Coronary artery (tissue), 2 donors: ENCODE measurements at places on chromosomes 4 and X.

- no peak for DNase-seq
These were observed 82.5 kb downstream of the GASK1B start for GRCh38 chr4:158090323-158090722.

DNA sequence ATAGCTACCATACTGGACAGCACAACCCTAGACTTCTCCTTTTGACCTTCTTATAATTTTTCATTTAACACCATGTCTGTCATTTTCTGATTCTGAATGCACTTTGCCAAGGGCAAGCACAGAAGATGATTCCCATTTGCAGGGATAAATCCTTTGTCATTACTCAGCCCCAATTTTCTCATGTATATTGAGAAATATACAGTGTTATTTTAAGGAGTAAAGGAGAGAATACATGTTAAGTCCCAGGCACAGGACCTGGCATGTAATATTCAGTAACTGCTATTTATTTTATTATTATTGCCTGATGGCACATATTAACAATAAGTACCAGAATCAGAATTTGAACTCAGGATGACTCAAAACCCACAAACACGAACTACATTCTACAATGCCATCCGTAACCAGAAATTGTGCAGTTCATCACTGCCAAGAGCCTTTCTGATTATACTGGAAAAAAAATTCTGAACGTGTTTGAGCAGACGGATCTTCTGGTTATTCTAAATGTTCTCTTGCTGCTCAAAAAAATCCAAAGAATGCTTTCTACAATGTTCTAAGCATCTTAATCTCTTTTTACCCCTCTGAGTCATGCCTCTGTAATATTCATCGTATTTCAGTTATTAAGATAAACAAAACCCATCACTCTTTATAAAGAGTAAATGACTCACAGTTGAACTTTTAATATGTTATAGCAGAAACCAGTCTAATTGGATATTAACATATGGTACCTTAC is 170.0 kb downstream of the MID1 start:
- no peak for DNase-seq

DNA sequence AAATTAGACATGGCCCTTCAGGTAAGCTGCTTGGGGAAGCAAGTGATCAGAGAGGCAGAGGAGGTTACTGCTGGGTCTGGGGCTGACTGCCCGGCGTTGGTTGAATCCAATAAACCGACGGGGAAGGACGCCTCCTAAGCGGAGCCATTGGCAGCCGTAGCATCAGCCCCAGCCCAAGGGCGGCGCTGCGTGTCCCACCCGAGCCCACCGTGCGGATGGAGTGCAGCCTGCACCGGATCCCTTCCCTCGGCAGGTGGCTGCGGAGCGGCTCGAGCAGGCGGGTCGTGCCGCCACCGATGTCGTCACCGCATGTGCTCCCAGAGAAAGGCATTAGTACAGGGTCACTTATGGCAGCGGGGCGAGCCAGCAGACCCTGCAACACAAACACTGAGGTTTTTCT is 82.1 kb downstream of the ALPK1 start:
- no peak for DNase-seq

DNA sequence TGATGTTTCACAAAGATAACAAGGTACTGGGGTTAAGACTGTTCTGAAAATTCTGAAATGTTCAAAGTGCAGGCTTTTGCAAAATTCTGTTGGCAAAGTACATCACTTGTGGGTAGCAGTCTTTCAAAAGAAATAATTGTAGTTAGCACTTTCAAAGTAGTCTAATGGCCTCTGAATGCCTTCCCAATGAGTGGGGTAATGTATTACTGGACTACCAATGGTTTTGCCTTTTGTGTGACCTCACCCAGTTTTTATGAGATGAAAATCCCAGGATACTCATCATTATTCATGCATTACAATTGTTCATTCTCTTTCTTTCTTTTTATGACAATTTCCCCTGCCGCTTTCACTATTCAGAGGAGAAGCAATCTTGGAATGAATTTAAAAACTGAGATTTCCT is 686.1 kb downstream of the GLUD2 start:
- DNase-seq = no peak

GRCh38 chr4:2251073-2251794 is 9.3 kb upstream of the HAUS3 start:
- no peak for DNase-seq

- no peak for DNase-seq
These were observed 249.1 kb downstream of the RPA4 start for GRCh38 chrX:97132664-97133415.

GRCh38 chr4:165779950-165780670 is 92.9 kb upstream of the TLL1 start:
- DNase-seq = no peak

DNA sequence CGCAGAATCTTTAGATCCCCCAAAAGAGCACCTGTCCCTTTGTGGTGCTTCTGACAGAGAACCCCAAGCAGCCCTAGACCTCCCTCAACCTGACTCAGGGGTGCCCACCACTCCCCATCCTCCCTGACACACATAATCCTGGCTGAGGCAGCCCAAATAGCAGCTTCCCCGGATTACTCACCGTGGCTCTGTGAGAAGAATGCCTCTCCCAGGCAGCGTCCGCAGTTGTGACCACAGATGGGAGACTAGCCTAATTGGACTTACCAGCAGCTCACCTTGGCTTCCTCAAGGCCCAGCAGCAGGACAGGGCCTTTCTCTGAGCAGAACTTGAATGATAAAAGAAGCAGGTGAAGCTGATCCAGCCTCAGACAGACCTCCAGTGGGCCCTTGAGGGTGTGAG is 10.3 kb upstream of the ODAPH start:
- DNase-seq = no peak

- DNase-seq = no peak
These were observed 155.9 kb downstream of the ARHGAP6 start for GRCh38 chrX:11509786-11510185.

- DNase-seq = no peak
These were observed 413.8 kb downstream of the RAPGEF2 start for GRCh38 chr4:159516556-159517140.

DNA sequence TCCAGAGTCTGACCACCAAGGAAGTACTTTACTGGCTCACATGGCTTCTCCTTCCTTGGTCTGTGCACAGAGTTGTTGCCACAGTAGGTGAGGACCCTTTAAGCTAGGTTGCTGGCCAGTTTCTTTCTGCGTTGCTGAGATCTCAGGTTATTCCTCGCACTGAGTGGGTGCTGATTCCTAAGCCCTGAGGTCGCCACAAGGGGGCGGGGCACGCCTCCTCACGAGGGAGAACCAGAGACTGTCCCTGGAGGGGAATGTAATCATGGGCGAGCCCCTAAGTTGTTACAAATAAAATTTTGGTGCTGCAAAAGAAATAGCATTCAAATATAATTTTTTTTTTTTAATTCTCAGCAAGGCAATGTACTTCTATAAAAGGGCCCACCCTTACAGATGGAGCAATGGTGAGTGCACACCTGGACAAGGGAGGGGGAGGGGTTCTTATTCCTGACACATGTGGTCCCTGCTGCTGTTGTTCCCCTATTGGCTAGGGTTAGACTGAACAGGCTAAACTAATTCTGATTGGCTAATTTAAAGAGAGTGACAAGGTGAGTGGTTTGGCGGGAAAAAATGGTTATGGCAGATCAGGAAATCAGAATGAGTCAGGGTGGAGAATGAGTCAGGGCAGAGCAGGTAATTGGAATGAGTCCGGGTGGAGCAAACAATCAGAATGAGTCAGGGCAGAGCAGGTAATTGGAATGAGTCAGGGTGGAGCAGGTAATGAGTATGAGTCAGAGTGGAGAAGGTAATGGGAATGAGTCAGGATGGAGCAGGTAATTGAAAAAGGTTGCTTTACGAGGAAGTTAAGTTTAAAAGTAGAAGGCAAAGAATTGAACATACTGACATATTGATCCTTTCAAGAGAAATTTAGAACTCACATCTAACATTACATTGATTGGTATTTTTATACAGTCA is 107.5 kb downstream of the VSIG4 start:
- DNase-seq = no peak

GRCh38 chr4:94459462-94460161 is 7.9 kb downstream of the PDLIM5 start:
- DNase-seq = no peak

- DNase-seq = no peak
These were observed 2254.4 kb downstream of the ARAP2 start for GRCh38 chr4:33989820-33990443.

DNA sequence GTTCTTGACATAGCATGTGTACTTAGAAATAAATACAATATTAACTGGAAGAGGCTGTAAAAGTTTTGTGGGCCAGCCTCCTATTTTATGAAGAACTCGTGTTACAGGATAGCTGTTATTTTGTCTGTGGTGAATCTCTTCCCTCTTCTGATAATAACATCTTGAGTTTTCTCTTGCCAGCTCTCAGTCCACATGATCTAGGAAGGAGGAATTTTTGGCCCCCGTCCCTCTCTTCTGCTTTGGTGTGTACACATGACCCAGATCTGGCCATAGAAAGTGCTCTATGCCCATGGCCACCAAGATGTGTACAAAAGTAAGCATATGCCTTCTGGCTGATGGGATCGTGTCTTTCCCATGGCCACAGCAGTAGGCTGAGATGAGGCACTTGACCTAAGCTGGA is 108.0 kb upstream of the LEF1 start:
- no peak for DNase-seq

DNA sequence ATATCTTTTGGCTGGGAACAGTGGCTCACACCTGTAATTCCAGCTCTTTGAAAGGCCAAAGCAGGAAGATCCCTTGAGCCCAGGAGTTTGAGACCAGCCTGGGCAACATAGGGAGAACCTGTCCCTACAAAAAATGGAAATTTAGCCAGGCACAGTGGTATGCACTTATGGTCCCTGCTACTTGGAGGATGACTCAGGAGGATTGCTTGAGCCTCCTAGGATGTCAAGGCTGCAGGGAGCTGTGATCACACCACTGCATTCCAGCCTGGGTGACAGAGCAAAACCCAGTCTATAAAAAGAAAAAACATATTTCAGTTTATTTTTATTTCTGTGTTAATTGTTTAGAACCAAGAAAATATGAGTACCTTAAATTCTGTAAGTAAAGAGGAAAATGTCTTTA is 123.7 kb downstream of the CBR4 start:
- no peak for DNase-seq

GRCh38 chr4:74623041-74623440 is 171.3 kb downstream of the BTC start:
- DNase-seq = no peak

GRCh38 chr4:74206088-74206825 is 48.3 kb downstream of the MTHFD2L start:
- DNase-seq = no peak

- no peak for DNase-seq
These were observed 22.8 kb downstream of the VMA21 start for GRCh38 chrX:151419782-151420181.

GRCh38 chrX:78329486-78329885 is 2.1 kb upstream of the CYSLTR1 start:
- no peak for DNase-seq

DNA sequence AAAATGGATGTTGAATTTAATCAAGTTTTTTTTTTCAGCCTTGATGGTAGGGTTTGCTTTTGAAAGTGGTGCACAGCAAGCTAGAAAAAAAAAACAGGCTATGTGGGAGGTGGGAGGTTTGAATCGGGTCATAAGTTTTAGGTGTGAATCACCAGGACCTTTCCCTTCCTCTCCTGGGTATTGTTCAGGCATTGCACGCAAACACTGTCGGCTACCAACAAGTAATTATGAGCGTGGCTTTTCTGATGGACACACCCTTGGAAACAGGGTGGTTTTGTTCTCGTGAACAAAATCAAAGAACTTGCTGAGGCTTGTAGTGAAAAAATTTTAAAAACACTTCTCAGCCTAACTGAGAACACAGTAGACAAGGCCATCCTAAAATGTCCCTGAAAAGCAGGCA is 18.1 kb downstream of the PIR start:
- no peak for DNase-seq

GRCh38 chrX:8189096-8189830 is 18.2 kb upstream of the VCX2 start:
- DNase-seq = no peak

DNA sequence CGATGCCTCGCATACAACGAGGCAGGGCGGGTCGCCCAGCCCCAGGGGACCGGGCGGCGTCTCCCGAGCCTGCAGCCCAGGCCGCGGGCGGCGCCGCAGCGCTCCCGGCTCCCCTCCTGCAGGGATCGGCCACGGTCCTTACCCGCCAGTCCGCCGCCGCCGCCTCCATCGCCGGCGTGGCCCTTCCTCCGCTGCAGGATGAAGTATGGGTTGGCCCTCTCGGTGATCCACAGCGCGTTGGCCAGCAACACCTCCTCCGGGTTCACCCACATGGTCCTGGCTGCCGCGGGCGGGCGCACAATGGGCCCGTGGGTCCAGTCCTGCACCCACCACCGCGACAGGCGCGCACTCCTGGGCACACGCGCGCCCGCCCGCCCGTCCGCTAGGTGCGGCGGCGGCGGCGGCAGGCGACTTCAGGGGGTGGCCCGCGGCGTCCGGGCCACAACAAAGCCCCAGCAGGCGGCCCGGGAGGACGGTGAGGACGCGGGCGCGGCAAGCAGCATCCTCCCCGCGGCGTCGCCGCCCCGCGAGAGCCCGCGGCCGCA is 339 bp downstream of the TBC1D9 start:
- peak; percentile 77 for DNase-seq

- no peak for DNase-seq
These were observed 37.5 kb upstream of the NKRF start for GRCh38 chrX:119643696-119644095.

GRCh38 chr4:78779280-78779679 is 3.1 kb downstream of the BMP2K start:
- no peak for DNase-seq

GRCh38 chr4:138816875-138817274 is 198.7 kb upstream of the NOCT start:
- DNase-seq = no peak

- DNase-seq = no peak
These were observed 91.1 kb upstream of the VEGFC start for GRCh38 chr4:176883681-176884418.

GRCh38 chr4:85783900-85784299 is 308.9 kb downstream of the ARHGAP24 start:
- no peak for DNase-seq
